Stimulated activated CD4-positive, alpha-beta T cell treated with anti-CD3 and anti-CD28 coated beads, Interleukin-4, amount 100 ng/mL, for 48 hours (primary cell): ENCODE measurements at places on chromosomes 7 and 10.
A peak's percentile ranks its signal among the peaks of the same experiment; 100 is the strongest.

GRCh38 chr10:70378122-70378521, 4.3 kb downstream of the LRRC20 start:
- DNase-seq = no peak

GRCh38 chr10:84546609-84547008, 218.2 kb downstream of the CCSER2 start:
- DNase-seq = no peak

- no peak for DNase-seq
Measured at GRCh38 chr10:74255888-74256357, 104.9 kb downstream of the ADK start.

DNA sequence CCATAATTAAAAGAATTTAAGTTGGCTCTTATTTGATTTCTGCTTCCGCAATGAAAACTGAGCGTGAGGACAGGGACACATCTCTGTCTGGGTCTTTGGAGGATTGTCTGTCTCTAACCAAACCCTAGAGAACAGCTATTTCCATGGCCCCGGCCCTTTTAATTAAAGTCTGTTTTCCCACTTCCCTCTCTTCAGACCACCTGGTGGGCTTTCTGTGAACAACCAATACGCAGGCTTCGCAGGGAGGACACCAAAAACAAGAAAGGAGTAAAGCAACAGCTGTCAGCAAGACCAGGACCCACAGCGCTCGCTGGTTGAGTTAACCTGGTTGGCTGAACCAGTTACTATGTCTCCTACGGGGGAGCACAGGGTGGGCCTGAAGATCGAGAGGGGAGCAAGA, 217.1 kb upstream of the FRMD4A start:
- no peak for DNase-seq

DNA sequence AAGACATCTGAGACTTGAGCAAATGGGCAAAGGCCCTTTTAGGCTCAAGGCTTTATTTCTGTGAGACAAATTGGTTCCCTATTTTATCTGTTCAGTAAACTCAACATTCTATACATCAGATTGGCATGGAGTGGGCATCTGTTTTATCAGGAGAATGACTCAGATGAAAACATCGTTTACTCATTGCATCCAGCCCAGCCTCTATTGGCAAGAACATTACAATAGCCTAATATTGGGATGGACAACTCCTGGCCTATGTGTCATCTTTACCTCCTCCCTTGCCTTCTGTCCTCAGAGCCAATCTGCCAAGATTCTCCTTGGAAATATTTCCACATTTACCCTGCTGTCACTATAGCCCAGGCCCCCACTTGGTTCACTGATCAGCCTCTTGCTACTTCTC, 5.5 kb upstream of the BLNK start:
- DNase-seq = no peak

DNA sequence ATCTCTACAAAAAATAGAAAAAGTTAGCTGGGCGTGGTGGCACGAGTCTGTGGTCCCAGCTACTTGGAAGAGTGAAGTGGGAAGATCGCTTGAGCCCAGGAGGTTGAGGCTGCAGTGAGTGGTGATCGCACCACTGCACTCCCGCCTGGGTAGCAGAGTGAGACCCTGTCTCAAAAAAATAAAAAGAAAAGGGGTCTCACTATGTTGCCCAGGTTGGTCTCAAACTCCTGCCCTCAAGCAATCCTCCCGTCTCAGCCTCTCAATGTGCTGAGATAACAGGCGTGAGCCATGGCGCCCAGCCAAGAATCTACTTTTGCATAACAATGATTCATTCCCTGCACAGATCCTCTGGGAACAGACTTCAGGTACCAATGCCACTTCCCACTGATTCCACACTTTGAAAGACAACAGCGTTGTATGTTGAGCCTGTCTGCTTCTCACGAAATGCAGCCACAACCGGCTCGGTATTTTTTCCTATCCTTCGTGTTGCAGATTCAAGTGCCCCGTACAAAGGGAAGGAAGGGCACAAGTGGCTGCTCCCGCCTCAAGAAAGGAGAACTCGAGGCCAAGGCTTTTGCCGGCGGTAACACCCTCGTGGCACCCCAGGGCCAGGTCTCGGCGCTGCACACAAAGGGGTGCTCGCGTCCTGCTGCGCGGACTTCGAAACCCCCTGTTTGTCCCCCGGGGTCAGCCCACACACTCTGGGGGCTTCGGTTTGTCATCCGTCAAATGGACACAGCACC, 745 bp downstream of the DAGLB start:
- DNase-seq = peak; percentile 16

DNA sequence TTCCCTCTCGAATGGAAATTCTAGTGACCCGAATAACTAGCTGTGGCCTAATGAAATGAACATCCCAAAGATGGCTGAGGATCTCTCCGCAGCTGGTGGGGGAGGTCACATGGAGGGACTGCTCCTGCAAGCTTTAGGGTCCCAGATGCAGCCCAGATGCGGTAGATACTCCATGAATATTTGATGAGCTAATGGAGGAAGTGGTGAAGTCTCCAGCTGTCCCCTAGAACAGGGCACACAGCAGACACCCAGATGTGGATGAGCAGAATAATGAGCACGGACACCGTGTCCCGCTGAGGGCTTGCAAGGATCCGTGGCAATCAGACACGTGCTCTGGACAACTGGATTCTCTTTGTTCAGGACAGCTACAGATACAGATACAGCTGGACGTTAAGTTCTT, 59.2 kb downstream of the DENND2A start:
- DNase-seq = no peak

- DNase-seq = no peak
Measured at GRCh38 chr10:34492081-34492480, 323.0 kb downstream of the PARD3 start.

GRCh38 chr10:78769526-78769925, 299.2 kb upstream of the ZMIZ1 start:
- no peak for DNase-seq

DNA sequence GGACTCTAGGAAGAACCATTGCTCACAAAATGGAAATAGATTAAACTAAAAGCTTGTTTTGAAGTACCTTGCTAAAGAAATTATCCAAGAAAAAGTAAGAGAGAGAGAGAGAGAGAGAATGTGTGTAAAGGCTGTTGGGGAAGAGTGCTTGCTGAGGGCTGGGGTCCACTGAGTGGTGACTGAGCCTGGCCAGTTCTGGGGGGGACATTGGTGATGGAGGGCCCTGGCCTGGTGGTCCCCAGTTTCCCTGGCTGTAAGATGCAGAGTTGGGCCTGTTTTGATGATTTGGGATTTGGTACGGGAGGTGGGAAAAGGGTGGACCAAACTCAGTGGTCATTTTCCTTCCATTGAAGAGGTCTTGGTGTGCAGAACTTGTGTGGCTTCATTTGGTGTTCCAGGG, 880 bp downstream of the RAMP3 start:
- no peak for DNase-seq

DNA sequence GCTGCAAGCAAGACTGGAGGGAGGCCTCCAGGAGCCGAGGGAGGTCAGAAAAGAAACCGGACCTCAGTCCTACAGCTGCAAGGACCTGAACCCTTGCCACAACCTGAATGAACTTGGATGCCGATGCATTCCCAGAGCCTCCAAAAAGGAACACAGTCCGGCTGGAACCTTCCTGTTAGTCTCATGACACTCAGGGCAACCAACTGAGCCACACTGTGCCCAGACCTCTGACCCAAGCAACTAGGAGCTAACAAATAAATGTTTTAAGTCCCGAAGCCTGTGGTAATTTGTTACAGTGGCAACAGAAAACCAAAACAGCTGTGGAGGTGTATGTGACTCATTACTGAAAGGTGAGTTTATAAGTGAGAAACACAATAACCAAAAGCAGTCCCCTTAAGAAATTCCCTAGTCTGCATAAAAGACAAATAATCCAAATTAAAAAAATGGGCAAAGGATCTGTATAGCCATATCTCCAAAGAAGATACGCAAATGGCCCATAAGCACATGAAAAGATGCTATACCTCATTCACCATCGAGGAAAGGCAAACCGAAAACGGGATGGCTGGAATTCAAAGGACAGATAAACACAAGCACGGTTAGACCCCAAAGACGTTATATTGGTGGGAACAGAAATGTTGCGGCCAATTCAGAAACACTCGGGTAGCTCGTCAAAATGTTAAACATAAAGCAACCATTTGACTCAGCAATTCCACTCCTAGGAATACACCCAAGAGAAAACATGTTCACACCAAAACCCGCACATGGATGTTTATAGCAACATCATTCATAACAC, 24.8 kb downstream of the GNA12 start:
- no peak for DNase-seq

DNA sequence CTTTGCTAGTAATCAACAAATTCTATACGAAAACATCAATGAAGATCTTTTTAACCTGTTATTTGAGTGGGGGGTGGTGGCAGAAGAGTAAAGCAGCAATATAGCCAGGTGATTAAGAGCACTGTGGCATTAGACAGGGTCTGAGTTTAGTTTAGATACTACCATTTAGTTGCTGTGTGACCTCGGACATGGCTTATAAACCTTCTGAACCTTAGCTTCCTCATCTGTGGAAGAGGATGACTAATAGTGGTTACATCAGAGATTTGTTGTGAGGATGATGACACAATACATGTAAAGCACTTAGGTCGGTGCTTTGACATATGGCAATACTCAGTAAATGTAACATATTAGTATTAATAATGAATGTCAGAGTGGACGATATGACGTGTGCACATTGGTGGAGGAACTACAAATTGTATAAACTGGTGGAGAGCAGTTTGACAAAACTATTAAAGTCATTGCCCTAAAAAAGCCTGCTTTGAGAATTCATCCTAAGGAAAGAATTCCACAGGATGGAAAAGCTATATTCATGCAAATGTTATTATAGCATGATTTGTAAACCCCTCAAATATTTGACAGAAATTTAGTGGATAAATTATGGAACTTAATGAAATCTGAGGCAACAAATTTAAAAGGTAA, 24.3 kb downstream of the SPAG6 start:
- no peak for DNase-seq

DNA sequence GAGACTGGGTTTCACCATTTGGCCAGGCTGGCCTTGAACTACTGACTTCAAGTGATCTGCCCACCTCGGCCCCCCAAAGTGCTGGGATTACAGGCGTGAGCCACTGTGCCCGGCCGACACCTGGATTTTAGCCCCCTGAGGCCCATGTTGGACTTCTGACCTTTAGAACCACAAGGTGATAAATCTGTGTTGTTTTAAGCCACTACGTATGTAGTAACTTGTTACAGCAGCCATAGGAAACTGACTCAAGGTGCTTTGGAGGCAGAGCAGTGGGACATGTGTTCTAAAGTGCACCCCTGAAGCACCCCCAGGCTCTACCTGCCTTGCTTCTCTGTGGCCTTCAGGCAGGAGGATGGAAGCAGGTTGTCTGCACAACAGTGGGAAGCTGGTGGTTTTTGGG, 128.4 kb downstream of the CDH23 start:
- DNase-seq = no peak

GRCh38 chr7:110650328-110650727, 440.6 kb upstream of the LRRN3 start:
- DNase-seq = no peak

DNA sequence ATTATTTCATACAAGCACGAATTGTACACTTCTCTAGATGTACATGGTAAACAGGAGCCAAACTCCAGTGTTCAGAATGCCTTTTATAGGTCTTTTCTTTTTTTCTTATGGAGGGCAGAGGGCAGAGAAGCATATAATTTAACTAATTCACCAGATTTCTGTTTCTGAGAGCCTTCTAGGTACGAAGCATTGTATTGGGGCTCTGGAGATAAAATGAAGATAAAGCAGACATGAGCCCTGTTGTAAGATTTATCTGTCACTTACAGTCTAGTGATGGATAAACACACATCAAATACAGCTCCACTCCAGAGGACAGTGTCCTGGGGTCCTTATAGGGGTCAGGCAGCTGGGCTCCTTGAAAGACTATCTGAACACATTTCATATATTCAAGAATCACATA, 265.5 kb downstream of the SKAP2 start:
- no peak for DNase-seq

DNA sequence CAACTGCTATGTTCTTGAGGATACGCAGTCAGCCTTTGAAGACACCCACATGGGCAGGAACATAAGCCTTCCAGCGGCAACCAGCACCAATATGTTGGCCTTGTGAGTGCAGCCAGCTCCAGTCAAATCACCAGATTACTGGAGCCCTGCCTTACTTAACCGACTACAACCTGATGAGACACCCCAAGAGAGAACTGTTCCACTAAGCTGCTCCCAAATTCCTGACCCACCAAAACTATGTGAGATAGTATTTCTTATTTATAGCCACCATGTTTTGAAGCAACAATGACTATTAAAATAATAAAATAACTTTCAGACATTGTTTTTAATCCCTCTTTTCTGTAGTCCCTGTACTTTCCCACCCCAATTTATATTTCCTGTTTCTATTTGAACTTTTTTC, 179.6 kb downstream of the ADK start:
- no peak for DNase-seq
